BJ (cell line): ENCODE measurements at places on chromosomes 7 and 10. TPM values are rescaled to one million over a fixed set of nuclear protein-coding genes. Genes with fewer than 3 reads are reported as not detected.

HOXA2 gene
- polyA plus RNA-seq, result 0.09 and 0.13 TPM in 2 replicates

DNA sequence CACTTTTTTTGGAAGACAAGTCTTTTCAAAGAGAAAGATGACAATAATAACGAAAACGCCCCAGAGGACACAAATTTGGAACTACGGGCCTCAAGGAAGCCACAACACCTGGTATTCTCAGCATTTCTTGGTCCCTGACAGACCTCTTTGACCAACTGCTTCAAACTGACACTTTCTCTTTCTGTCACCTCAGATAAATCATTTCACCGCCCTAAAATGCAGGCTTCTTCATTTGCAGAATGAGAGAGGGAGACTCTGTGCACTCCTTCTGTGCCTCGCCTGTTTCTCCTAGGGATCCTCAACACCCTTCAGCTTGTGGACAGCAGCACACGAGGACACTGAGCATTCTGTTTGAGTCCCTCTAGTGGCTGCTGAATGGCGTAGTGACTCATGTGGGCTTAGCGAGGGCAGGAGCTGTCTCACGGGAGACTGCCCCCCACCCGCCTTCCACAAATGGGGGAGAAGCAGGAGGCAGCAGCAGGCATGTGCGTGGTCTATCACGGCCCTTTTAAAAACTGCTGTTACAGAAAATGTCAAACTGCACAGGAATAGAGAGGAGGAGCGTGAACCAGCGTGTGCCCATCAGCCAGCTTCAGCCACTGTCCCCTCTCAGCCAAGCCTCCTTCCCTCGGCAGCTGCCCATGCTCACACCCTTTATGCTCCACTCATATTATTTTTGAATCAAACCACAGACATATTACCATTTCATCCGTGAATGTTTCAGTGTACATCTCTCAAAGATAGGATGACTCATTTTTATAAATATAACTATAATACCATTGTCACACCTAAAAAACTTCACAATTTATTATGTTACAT lies 41.4 kb downstream of the GSDME start:
- DNase-seq, result no peak

- DNase-seq, result no peak
Observed at GRCh38 chr7:3229904-3230470, 71.1 kb upstream of the SDK1 start.

DNA sequence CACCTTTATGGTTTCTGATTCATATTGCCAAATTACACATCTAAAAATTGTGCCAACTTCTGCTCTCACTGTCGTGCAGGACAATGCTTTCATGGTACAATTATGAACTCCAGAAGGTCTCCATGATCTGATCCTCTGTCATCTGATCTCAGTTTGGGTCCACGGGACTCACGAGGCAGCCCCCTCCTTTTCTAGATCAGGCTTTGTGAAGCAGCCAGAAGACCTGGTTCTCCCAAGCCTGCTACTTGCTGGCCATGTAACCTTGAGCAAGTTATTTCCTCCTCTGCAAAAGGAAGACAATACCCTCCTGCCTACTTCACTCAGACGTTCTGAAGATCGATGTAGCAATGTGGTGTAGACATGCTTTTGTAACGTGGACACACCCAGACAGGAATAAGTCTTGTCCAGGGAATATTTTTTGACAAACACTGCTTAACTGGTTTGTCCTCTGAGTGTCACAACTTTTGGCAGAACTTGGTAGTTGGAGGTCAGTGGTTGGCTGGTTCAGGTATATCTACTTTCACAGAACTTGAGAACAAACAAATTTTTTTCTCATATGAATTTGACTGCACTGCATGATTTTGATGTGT lies 19.6 kb downstream of the CALML3 start:
- DNase-seq, result no peak

GRCh38 chr7:82729172-82730030 lies 285.8 kb upstream of the CACNA2D1 start:
- DNase-seq, result no peak

GRCh38 chr10:105714728-105715127 lies 1073.6 kb downstream of the SORCS3 start:
- DNase-seq, result no peak

TACR2 gene
- 0.09 TPM in 2 replicates for polyA plus RNA-seq

GRCh38 chr10:123790132-123790885 lies 101.3 kb downstream of the CPXM2 start:
- DNase-seq, result no peak

CCDC146 gene
- polyA plus RNA-seq, result 1.3 and 1.6 TPM in 2 replicates

GRCh38 chr7:35024298-35024697 lies 13.0 kb downstream of the DPY19L1 start:
- DNase-seq, result no peak

NUTM2E gene
- 0.13 and 0.22 TPM in 2 replicates for polyA plus RNA-seq

DNA sequence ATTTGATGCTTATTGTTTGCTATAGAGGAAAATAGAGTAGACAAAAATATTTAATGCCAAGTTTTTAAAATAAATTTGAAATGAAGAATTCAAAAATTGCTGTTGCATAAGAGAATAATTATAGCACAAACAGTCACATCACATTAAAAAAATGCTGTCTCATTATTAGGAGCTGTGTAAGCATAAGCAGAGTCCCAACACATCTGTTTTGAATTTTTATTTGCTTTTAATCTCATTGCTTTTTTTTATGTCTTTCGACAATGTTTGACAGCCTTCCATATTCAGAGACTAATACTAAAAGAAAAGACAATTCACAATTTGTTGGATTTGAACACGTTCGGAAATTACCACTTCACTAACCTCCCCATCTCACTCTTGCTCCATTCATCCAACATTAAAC lies 143.5 kb downstream of the TFPI2 start:
- DNase-seq, result no peak

DNA sequence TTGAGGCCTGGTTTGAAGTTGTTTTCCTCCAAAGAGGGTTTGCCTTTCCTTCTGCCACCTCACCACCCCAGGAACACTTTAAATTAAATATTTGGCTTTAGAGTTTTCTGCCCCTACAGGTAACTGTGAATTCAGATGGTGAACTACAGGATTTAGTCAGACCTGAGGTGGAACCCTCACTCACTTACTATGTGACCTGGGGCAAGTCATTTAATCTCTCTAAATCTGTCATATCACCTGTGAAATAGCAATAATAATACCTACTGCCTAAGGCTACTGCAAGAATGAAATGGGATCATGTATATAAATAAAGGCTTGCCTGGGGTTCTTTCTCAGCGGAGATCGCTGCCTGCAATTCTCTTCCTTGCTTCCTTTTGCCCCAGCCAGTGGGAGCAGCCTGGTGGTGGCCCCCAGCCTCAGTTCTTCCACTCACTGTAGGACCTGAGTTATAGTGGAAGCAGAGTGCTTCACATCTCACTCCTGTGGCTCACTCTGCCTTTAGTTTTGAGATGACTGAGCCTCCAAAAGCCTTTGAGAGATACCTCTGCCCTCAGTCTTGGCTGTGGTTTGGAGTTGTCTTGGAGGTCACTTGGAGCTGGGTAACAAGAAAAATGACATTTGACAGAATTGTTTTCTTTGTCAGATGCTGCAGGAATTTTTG lies 6.1 kb upstream of the ANKRD2 start:
- no peak for DNase-seq

DNA sequence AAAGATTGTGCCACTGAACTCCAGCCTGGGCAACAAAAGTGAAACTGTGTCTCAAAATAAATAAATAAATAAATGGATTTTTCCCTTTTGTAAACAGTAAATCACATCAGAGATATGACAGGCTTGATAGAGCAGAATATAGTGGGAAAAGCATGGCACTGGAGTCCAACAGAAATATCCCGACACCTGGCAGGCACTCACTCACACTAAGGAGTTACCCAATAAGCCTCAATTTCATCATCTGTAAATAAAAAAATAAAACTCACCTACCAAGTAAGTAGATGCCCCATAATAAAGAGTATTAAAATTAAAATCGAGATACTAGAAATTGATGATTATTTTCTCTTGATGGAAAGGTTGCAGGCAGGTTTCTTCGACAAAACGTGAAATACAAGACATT lies 1.7 kb downstream of the ATE1 start:
- DNase-seq, result no peak

DNA sequence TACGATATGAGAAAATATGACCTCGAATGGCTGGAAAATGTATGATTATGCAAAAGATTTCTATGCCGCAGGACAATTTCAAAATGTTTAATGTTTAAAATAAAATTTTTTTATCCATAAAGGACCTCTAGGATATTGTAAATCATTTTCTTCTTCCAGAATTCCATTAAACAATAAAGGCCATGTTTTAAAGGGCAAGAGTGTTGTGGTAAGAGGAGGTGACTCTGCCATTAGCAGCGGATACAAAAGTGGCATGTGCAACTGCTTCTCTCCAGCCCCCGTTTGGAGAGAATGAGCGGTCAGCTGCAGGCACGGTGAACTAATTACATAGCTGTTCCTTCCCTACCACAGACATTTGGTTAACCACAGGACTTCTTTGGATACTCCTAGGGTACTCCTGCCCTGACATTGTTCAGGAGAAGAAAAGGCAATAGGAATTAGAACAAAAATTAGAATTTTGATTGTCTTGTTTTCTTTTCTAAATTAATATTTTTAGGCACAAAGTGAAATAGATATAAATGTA lies 63.8 kb downstream of the HBP1 start:
- no peak for DNase-seq

- no peak for DNase-seq
Observed at GRCh38 chr10:65325913-65326312, 1599.9 kb upstream of the LRRTM3 start.

GRCh38 chr10:74586088-74586585 lies 240.3 kb upstream of the KAT6B start:
- no peak for DNase-seq

GRCh38 chr10:109379186-109379585 lies 544.1 kb downstream of the XPNPEP1 start:
- no peak for DNase-seq

DNA sequence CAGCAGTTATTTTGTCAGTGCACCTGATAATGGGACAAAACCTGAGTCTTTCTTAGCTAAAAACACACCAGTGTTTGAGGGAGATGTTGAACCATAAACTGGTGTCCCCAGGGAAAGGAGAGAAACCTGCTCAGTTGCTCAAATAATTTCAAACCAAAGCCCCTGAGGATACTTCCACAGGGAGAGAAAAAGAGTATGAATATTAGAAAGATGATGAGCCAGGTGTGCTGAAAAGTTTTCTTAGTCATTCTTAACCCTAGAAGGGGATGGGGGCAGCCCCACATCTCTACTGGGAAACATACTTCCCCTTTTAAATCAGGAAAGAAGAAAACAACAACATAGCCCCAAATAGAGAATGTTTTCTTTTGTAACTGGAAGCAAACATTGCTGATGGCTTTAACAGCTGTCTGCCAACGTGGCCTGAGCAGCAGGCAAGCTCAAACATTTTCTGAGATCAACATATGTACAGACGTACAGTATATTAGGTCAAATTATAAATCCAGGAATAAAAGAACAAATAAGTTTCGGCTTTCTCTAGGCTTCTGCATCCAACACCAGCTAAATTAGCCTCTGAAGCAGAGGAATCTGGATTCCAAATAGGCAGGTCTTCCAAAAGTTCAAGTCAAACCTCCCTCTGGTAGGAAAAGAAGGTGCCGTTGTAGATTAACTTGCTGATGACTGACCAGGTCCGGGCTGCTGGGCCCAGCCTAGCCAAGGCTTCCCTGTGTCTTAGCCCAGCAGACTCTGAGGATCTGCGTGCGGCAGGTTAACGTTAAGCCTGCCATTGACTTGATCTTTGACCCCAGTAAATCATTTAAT lies 30.5 kb upstream of the FBXW4 start:
- no peak for DNase-seq

MEPCE gene
- 15.7 and 19.1 TPM in 2 replicates for polyA plus RNA-seq

- DNase-seq, result no peak
Observed at GRCh38 chr10:128875030-128875744, 591.9 kb upstream of the MGMT start.

IFIT1B gene
- not detected in 2 replicates for polyA plus RNA-seq

DPYSL4 gene
- polyA plus RNA-seq, result 3.4 and 5.3 TPM in 2 replicates

DNA sequence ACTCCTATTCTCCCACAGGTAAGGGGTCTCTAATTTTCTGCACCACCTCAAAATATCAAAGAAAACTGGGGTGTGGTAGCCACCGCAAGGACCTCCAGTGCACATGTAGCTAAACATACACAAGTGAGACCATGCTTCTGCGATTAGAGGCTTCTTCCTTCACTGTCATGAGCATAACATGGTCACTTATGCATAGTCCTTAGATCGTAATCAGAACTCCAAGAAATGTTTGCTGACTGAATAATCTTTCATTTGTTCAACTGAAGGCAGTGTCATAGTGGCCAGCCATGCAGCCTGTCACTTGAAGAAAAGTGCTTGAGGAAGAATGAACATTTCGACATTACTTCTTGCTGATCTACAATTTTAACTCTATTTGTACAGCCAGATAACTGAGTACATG lies 14.6 kb downstream of the TWIST1 start:
- DNase-seq, result no peak

DNA sequence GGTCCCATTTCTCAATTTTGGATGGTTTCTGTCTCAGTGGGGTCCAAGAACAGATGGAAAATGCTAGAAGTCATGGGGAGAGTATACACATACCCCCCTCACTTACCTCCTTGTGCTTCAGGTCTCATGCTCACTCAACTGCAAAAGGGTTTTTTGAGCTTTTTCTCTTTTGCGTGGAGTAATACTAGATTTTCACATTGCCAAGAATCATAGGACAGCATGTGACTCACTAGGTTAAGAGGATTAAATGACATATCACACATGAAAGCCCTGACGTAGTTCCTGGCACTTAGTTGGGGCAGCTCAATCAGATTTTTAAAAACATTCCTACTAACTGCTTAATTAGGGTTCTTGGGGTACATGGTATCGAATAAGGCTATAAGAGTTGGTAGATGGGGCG lies 4.5 kb downstream of the PI4K2A start:
- DNase-seq, result no peak

- DNase-seq, result peak; percentile 96
Observed at GRCh38 chr10:133258818-133259601, 17.7 kb downstream of the ADAM8 start.

- DNase-seq, result no peak
Observed at GRCh38 chr7:128265906-128266300, 24.8 kb downstream of the LEP start.

GRCh38 chr7:79513261-79513660 lies 59.8 kb upstream of the MAGI2 start:
- no peak for DNase-seq

HYAL4 gene
- not detected in 2 replicates for polyA plus RNA-seq

MYL10 gene
- polyA plus RNA-seq, result 0.07 and 0.18 TPM in 2 replicates

DNA sequence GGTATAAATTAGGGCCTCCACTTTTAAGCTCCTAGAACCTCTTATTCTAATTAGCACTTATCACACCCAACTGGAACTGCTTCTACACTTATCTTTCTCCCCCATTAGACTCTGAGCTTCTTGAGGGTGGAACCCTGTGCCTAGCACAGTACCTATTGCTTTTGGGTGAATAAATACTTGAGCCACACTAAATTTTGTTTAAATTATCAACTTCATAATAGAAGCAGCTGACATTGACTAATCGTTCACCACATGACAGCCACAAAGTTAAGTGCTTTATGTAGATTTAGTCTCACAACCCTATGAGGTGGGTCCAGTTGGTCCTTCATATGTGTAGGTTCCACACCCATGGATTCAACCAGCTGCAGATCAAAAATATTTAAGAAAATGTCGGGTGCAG lies 36.0 kb upstream of the DNAJB12 start:
- DNase-seq, result no peak

- DNase-seq, result no peak
Observed at GRCh38 chr7:112421666-112422486, 28.4 kb upstream of the IFRD1 start.

LRIT1 gene
- not detected in 2 replicates for polyA plus RNA-seq
